HFFc6 (cell line): ENCODE measurements at places on chromosomes 3 and 15. TPM values are rescaled to one million over a fixed set of nuclear protein-coding genes. Genes with fewer than 3 reads are reported as not detected.

The FES gene
- 1.1 and 1.3 TPM in 2 replicates for total RNA-seq

The EAF1 gene
- total RNA-seq: 15.7 to 18.7 TPM (median 16.8 TPM) in 3 replicates

The IQCH gene
- total RNA-seq: 1.5 to 1.6 TPM (median 1.6 TPM) in 3 replicates

The ERC2 gene
- total RNA-seq: not detected in 3 replicates

DNA sequence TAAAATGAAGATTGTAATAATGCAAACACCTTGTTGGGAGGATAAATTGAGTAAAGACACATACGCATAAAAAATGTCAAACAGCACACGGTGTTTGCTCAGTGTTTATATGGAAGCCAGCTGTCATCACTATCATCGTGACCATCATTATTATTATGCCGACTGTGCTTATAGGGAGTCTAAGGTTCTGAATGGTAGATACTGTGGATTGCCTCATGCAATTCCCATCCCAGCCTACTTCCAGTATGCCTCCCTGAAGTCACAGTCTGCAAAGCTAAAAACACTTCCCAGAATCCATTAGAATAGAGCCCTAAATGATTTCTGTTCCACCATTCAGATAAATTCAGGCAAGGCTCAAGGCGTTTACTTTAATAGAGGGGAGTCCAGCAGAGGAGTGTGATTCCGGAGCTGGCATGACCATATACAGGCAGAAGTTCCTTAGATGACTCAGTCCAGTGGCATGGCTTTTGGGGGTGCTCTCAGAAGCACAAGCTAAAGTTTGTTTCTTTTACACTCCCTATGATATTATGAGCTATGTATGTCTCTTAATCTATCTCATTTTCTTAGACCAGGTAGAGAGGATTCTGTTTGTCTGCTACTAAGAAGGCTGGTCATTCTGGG lies 148.7 kb downstream of the MEX3B start:
- peak; percentile 58 for DNase-seq

- DNase-seq: no peak
These were observed 757.8 kb downstream of the AGBL1 start for GRCh38 chr15:86837294-86838061.

- peak; percentile 68 for DNase-seq
These were observed 642.3 kb downstream of the RBMS3 start for GRCh38 chr3:29922992-29923746.

GRCh38 chr3:140093742-140094141 lies 158.8 kb downstream of the CLSTN2 start:
- DNase-seq: no peak

- DNase-seq: no peak
These were observed 18.2 kb upstream of the PRR23E start for GRCh38 chr3:127174715-127175140.

GRCh38 chr3:49316696-49317457 lies 23.0 kb downstream of the USP4 start:
- DNase-seq: no peak

DNA sequence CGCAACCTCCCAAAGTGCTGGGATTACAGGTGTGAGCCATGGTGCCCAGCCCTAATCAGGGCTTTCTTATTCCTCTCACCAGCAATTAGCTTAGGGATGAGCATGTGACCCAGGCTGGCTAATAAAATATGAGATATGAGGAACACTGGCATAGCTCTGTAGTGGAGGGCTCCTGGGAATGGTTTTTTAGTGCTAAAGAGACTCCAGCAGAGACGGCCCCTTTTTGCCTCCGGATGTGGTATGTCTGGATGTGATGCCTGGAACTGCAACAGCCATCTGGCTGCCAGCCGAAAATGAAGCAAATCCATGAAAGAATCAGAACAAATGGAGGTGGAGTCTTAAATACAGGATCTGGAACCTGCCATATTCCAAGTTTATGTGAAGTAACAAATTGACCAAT lies 69.1 kb upstream of the MAGI1 start:
- DNase-seq: no peak

GRCh38 chr3:71018799-71019198 lies 564.7 kb downstream of the FOXP1 start:
- DNase-seq: no peak

GRCh38 chr3:71271596-71271995 lies 311.9 kb downstream of the FOXP1 start:
- no peak for DNase-seq

DNA sequence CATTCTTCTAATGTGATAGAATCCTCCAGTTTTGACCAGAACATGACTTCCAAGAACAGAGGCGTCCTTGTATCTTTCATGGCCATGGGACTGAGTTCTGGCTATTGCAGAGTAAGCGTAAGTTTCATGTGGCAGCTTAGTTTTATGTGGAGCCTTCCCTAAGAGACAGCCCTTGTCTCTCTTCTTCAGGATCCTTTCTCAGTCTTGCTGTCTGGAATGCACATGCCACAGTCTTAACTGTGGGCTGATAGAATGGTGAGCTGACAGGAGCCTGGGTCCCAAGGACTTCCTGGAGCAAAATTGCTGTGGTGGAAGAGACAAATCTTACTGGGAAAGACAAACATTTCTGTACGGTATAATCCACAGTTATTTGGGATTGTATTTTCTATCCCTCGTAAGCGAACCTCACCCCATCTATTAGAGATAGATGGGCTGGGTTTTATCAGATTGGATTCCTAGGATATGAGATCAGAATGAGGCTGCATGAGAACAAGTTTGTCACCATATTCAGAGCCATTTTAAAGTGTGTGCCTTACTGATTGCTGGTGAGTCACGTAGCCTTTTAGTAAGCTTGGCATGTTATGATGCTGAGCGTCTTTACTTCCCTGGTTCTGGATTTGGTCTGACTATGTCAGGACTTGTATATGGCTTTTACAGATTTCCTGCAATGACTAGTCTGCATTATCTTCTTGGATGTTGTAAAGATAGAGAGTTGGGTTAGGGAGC lies 32.8 kb downstream of the CDIN1 start:
- DNase-seq: peak; percentile 95

- no peak for DNase-seq
These were observed 22.0 kb downstream of the CGNL1 start for GRCh38 chr15:57398336-57398735.
